Psoas muscle (tissue), 8 donors: ENCODE measurements at places on chromosomes 4 and X. TPM values are rescaled to one million over a fixed set of nuclear protein-coding genes. Genes with fewer than 3 reads are reported as not detected.
A peak's percentile ranks its signal among the peaks of the same experiment; 100 is the strongest.

DNA sequence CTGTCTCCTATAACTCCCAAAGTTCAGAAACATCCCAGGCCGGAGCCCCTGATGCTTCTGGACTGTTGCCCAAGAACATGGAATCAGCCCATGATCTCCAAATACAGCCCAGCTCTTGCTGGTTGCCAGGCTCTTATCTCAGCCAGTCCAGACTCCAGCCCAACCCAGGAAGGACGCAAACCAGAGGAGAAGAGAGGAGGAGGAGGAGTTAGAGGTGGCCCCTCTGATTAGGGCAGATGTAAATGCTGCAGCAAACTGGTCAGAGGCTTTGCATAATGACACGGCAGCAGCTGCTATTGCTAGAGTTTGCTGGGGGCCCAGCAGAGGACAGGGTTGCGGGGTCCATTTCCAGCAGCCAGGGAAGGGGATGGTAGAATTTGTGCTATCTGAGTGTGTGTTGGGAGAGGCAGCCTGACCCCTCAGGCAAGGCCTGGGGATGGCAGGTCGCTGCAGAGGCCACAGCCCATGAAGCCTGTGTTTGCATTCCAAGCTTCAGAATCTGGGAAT, 4.2 kb upstream of the OTUD5 start:
- no peak for DNase-seq

- no peak for DNase-seq
These were observed 233.6 kb downstream of the PCDH7 start for GRCh38 chr4:30953799-30954198.

DNA sequence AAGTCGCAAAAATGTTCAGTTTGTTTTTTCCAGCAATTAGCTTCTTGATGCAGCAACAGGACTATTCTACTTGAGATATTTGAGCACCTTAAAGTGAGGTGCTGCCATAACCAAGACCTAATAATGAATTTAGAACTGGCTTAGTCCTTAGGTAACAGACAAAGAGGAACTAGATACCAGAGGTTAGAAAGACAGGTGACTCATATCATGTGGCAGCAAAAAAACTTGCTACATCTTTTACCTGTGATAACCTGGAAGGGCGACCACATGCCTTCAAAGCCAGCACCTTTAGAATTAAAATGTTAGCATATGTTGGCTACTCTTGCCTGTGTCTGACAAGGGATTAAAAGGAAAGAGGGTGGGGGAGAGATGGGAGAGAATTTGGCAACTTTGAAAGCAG, 90.4 kb downstream of the ARHGAP6 start:
- no peak for DNase-seq

GRCh38 chr4:158861766-158862165, 92.9 kb downstream of the FNIP2 start:
- DNase-seq = no peak

DNA sequence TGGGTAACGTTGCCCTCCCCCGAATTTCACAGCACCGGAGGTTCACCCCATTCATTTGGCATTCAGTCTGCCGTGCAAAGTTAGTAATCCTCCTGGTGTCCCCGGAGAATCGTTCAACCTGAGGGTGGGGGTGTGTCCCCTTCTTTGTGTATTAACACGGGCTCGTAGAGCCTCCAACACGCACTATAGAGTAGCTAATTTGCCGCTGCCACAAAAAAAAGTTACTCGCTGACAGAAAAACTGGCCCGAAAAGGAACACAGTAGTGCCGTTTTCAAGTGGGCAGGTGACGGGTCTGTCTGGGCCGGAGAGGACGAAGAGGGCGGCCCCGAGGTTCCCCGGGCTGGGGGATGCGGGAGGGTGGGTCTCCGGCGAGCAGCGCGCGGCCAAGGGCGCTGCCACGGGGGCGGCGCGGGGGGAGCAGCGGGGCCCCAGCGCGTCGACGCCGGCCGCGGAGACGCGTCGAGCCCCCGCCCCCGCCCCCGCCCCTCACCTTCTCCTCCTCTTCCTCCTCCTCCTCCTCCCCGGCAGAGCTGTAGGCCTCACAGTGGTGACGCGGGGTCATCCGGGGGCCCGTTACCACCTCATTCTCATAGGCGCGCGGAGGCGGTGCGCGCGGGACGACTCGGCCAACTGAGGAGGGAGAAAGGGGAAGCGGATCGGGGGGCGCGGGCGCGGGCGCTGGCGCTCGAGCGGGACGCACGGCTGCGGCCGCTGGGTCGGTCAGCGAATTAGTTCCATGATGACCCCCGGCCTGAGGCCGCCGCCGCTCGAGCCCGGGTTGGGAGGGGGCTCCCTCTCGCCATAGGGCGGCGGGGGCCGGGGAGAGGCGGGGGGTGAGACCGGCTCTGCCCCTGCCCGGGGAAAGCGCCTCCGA, 571 bp downstream of the CCNI start:
- DNase-seq = peak; percentile 81

DNA sequence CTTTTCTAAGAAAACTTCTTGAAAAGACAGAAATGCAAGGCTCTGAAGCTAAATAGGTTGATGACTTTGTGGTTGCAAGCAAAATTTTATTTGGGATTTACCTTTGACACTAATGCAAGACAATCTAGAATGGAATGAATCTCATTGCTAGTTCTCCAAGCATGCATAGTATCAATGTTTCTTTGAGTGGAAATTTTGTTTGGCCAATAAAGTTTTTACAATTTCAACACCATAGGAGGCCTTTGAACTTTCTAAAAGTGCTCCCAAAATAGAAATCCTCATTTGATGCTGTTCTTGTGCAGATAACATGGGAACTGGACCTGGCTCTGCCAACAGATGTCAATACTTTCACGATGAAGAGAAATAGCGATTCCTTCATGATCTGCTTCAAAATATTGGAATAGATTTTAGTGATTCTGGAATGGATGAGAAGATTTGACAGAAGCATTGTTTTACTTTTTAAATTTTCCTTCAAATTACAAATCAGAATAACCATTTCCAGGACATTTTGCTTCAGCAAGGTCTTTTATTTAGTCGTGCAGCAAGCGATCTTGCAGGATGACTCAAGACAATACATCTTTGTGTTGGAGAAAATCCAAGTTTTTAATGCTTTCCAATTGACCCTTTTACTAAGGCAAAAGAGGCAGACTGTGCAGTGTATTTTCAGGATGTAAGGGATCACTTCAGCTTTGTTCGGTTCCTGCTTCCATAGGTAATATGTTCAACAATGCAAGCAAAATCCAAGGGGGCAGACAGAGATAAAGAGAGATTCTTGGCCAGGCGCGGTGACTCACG, 51.7 kb upstream of the OTUD4 start:
- DNase-seq = no peak

The CNOT6L gene
- polyA plus RNA-seq = 6.9 TPM

DNA sequence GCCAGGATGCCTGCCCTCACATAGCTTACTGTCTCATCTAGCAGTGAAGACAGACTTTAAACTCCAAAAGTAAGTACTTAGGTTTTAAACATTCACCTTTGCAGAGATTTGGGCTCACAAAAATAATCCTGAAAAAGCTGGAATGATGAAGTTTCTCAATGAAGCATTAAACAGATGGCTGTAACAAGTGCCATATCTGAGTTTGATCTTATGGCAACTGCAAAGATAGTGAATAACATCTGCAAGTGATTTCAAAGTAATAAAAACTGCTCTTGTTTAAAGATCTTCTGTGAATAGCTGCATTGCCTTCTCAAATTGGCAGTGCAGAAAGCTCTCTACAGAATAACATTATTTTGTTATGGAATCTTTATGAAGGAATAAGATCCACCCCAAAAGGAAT, 271.2 kb upstream of the SMIM31 start:
- DNase-seq = no peak

DNA sequence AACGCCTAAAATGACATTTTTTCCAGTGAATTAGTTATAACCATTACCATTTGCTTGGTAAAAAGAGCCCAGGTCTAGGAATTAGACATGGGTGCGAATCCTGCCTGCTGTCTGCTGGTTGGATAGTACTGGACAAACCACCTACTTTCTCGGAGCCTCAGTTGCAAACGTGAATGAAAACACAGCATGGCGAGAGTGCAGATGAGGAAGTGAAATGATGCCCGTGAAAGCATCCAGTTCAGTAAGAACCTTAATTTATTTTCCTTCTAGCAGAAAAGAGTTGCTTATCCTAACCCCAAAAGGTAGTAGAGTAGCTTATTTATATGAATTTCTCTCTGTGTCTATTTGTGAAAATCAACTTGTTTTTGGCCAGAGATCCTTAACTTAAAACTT, 171.4 kb upstream of the GALNT7 start:
- no peak for DNase-seq
